ENCODE measurements at places on chromosomes 3 and 15. TPM values are rescaled to one million over a fixed set of nuclear protein-coding genes. Genes with fewer than 3 reads are reported as not detected.

STAB1 gene
- total RNA-seq: 0.90 TPM

FANCD2OS gene
- total RNA-seq: not detected

TICRR gene
- 26.0 TPM for total RNA-seq

CX3CR1 gene
- 0.09 TPM for total RNA-seq

KNG1 gene
- not detected for total RNA-seq

CNTN6 gene
- total RNA-seq: not detected

LRRC31 gene
- total RNA-seq: not detected

Data from H9 (cell line).